ENCODE measurements at places on chromosomes 1 and 21. TPM values are rescaled to one million over a fixed set of nuclear protein-coding genes. Genes with fewer than 3 reads are reported as not detected.

DNA sequence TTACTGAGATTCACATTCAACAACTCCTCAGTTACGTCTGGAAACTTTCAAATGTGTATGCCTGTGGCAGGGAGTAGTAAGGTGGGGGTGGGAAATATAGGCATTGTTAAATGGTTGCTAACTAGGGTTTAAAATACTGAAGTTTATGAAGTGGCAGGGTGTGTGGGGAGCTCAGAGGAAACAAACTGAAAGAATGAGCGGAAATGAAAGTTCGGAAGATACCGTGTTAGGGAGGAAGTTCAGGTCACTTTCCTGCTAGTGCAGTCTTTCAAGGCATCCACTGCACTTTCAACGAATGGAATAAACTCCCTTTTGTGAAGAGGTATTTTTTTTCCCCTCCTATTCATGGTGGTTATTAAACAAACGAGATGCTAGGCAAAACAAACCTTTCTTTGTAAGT lies 19.7 kb downstream of the SYNJ1 start:
- no peak for DNase-seq

- DNase-seq = peak; percentile 53
Measured at GRCh38 chr1:225480825-225481434, 53.1 kb upstream of the LBR start.

- no peak for DNase-seq
Measured at GRCh38 chr1:62288224-62288623, 31.0 kb downstream of the KANK4 start.

GRCh38 chr1:21592086-21592865 lies 76.9 kb downstream of the RAP1GAP start:
- DNase-seq = no peak

DNA sequence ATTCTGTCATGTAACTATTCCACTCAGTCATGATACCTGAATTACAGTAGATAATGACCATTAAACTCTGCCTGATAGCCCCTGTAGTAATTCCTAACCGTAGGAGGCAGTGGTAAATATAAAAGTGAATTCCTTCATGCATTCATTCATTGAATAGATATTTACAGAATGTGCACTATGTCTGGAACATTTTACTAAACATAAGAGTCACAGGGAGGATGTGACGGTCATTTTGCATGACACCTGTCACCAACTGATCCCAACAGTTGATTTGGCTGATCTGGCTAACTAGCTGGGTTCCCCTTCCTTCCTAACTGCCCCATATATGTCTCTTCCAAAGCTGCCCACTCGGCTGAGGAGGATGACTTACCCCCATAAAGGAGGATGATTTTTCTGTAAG lies 2.2 kb upstream of the RNPC3 start:
- no peak for DNase-seq

DNA sequence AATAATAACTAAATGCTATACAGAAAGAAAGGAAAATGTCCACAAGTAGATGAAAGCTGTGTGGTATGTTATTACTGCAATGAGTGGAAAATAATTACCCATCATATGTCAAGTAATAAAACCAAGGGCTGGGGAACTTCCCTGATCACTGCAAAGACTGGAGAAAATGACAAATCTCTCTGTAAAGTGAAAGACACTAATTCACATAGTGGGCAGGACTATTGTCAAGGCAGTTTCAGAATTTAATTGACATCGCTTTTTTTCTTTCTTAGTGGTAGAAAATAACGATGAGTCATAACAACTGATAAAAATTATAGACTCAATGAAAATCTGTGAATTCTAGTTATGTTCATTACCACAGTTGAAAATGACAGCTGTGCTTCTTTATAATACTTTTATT lies 153.7 kb upstream of the ST6GALNAC5 start:
- no peak for DNase-seq

GRCh38 chr1:199979071-199979470 lies 48.4 kb upstream of the NR5A2 start:
- DNase-seq = no peak

DNA sequence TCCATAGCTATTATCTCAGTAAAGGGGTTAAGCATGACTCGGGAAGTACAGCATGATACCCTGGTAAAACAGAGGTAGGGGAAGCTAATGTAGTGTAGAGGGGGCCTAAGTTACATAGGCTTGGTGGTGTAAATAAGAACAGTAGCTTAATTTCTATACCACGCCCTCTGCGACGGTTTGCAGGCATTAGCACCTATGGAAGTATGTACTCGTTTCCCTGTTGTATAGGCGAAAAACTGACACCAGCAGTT lies 470 bp upstream of the NAXE start:
- no peak for DNase-seq

GRCh38 chr1:226202246-226202645 lies 15.7 kb upstream of the ACBD3 start:
- DNase-seq = no peak

GRCh38 chr1:6200188-6200809 lies 904 bp upstream of the RPL22 start:
- no peak for DNase-seq

GRCh38 chr1:26288311-26288941 lies 8.5 kb downstream of the SH3BGRL3 start:
- DNase-seq = peak; percentile 69

DNA sequence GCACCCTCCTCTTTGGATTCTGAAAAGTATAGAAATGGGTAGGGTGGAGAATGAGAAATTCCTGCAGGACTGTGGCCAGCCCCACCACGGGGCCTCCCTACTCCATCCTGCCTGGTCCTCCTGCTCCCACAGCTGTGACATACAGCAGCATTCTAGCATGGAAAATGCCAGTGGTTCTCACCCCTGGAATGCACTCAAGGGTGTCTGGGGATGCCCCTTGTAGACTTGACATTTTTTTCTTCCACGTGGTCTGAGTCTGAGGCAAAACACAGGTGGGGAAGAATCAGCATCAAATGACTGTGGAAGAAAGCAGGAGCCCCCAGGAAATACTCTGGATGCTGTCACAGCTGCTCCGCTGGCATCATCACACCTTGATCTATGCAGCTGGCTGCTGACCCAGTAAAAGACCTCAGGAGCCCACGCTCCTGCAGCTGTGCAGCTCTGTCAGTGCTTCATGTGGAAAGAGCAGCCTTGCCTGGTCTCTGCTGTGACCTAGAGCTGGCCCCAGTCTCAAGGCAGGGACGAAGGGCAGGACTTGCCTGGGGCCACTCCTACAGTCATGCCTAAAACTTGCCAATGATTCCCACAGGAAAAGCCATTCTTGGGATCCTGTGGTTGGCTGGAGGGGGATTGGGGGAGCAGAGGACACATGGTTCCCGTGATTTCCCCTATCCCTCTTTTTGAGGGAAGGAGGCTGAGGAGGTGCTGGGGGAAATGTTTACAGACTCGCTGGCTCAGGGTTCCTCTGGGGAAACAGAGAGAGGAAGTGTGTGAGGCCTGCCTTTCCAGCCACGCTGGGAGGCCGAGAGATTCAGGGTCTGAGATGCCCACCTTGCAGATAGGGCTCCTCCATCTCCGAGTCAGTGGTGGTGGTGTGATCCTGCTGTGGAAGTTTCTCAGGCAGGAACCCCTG lies 10.8 kb upstream of the A3GALT2 start:
- DNase-seq = no peak

DNA sequence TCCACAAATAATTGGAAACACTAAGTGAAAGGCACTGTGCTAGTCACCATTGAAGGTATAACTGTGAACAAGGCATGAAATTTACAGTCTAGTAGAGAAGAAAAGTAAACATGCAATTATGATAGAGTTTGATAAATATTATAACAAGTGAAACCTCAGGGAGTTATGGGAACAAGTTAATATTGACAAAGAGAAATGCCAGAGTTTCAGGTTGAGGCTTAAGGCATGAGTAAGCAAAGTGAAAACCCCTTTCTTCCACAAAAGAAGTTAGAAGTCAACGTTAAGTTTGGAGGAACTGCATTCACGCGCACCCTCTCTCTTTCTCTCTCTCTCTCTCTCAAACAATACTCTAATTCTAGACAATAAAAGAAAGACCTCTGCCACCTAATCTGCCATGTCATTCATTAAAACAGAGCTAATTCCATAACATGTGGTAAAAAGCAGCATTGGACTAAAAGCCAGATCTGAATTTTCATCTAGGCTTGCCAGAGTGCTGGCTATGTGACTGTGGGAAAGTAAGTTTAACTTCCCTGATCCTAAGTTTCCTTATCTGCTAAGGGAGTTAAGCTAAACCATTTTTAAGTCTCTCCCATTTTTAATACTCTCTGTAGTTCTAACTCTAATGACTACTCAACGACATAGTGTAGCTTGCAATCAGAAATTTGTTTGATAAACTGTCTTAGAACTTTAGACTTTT lies 22.0 kb downstream of the SLC44A5 start:
- DNase-seq = no peak

- DNase-seq = peak; percentile 81
Measured at GRCh38 chr1:93615582-93616150, 66.0 kb downstream of the BCAR3 start.

GRCh38 chr1:156080241-156080862 lies 1.9 kb downstream of the MEX3A start:
- DNase-seq = no peak

DNA sequence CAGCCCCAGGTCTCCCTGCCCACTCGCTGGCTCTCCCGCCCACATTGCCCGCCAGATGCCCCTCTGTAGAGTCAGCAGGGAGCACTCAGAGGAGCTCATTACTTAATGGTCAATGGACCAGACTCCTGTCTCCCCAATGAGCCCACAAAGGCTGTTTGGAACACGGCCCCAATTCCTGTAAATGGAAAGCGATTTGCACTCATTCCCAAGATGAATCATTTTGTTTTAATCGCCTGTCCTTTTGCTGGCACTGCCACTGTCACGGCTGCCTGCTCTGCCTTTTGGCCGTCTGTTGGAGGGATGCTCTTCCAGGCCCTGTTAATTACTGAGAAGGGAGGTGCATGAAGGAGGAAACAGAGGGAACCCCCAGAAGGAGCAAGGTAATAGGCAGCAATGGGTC lies 44.8 kb upstream of the ATP2B4 start:
- DNase-seq = no peak

Gene AZIN2
- 2.4 TPM for total RNA-seq

Gene RIPPLY3
- total RNA-seq = not detected

Gene TMEM79
- 3.5 TPM for total RNA-seq

Gene RSPH1
- total RNA-seq = 0.23 TPM

All from Daoy (cell line).